ENCODE measurements at places on chromosomes 11 and 22. TPM values are rescaled to one million over a fixed set of nuclear protein-coding genes. Genes with fewer than 3 reads are reported as not detected.
A peak's percentile ranks its signal among the peaks of the same experiment; 100 is the strongest.

GRCh38 chr11:102317768-102318103 is 452 bp downstream of the BIRC3 start:
- no peak for DNase-seq

MRGPRX4 gene
- not detected for total RNA-seq

THOC5 gene
- 47.8 TPM for total RNA-seq

DNA sequence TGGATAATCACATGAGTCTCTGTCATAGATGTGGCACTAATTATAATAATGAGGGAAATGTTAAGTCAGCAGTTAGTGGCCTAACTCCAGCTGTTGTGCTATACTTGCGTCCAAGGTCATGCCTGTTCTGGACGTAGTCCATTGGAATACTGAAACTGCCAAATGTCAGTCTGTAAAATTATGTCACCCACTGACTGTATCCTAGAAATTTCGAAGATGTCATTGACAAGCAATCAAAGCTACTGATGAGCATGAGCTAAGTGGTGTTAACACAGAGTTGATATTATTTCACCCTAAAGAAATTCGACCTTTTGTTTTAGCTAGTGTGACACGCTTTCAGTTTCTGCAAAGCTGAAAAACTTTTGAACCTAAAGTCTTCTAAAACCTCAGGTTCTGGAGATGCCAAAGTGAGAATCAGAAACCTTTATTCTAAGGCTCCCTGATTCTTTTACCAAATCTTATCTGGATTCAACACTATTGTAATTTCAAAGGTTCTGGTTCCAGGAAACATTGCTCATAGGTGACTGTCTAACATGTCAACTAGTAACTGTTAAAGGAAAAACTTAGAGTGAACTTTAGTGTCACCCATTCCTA is 14.9 kb upstream of the ME3 start:
- no peak for DNase-seq

GVQW3 gene
- 11.2 TPM for total RNA-seq

DNA sequence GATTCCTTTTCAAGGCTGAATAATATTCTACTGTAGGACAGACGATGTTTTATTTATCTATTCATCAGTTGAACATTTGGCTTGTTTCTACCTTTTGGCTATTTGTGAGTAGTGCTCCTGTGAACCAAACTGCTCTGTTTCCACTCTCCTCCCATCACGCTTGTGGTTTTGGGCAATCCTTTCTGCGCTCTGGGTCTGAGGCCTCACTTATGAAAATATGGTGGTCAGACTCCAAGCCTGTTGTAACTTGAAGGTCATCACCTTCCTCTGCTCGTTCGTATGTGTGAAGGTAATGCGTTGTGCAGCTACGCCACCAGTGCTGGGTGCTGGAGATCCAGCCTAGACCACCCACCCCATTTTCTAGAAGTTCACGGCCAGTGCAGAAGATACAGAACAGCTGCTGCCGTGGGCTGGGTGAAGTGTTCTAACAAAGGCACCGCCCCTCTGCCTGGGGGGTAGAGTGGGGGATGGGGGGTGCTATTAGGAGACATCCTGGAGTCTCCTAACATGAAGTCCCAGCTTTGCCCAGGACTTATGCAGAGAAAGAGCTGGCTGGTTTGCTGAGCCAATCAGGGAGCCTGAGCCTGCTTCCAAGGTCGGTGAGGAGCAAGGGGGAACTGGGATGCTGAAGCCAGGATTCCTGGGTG is 21.0 kb downstream of the PTPN5 start:
- no peak for DNase-seq

GRCh38 chr22:28116219-28116673 is 197.2 kb upstream of the PITPNB start:
- DNase-seq: peak; percentile 60

DNA sequence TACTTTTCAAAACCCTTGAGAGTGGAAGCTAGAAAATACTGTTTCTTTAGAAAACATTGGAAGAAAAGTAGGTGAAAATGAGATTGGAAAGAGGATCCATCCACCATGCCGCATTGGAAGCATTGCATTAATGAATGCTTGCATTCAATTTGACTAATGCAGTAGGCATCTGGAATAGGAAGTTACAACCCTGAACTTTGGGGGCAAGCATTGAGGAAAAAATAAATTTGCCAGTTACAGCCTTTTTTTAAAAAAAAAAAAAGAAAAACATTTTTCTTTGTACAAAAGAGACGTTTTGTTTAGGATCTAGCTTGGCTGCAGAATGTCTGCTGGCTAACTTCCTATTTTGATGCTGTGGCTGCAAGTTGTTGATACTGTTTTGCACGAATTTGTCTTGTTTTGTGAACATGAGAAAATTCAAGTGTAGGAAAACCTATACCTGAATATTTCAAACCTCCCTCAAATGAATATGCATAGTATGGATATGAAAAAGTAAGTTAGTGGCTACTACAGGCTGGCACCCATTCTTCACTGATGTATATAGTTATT is 28.1 kb downstream of the RTN3 start:
- no peak for DNase-seq

KRTAP5-7 gene
- total RNA-seq: 0.25 TPM

CBY1 gene
- 40.4 TPM for total RNA-seq

DNA sequence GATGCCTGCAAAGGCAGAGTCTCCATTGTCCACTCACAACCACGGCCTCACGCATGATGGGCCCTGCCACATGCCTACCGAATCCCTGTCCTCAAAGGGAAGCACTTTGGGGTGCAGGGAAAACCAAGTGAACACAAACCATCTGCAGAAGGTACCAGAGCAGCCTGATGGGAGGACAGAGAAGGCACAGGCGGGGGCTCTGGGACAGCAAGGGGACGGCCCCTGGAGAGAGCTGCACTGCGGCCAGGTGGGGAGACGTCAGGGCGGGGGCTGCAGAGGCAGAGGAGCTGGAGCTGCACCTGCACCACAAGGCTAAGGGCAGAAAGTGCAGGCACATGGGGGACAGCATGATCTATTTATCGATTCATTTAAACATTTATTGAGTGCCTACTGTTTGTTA is 1056.0 kb downstream of the TBC1D22A start:
- no peak for DNase-seq

GRCh38 chr11:16155448-16155847 is 200.9 kb downstream of the SOX6 start:
- DNase-seq: no peak

- no peak for DNase-seq
Observed at GRCh38 chr11:93361435-93361834, 30.9 kb downstream of the DEUP1 start.

PIH1D2 gene
- 1.9 TPM for total RNA-seq

Measured in mesothelial cell of epicardium (in vitro differentiated cells).